ENCODE measurements at places on chromosomes 12 and 14.

GRCh38 chr12:16076970-16077522, 165.9 kb downstream of the DERA start:
- no peak for DNase-seq

- DNase-seq = no peak
Observed at GRCh38 chr12:91482231-91482630, 299.6 kb upstream of the DCN start.

GRCh38 chr14:85573406-85573805, 43.5 kb downstream of the FLRT2 start:
- DNase-seq = no peak

- DNase-seq = no peak
Observed at GRCh38 chr14:95710106-95710505, 3.8 kb downstream of the TCL1A start.

DNA sequence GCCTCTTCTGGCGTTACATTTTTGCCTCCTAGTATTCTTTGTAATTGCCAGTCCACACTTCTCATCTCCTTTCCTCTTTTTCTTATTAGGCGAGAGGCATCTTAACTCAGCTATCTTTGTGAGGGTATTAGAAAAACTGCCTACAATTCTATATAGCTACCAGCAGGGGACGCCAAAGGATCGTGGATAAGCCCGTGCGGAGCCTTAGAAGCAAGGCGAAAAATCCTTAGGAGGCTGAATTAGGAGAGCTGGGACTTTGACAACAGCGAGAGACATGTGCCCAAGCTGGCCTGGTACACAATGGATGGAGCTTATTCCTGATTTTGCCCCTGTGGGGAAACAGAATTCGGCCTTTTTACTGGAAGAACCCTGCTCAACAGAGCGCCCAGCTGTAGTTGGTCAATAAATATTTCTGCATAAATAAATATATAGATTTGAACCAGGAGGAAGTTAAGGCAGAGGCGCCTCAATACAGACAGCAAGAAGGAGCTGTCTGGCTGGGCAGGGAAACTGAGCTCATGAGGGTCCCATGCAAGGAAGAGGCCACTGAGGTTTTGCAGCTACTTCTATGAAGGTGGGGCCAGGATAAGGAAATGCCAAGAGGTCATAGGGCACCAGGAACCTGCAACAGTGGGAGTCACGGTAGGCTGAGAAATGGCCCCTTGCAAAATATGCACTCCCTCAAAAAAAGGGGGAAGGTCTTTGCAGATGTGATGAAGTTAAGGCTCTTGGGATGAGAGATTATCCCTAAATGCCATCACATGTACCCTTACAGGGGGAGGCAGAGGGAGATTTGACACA, 14.6 kb upstream of the RBM19 start:
- no peak for DNase-seq

- DNase-seq = no peak
Observed at GRCh38 chr12:16599081-16599480, 6.9 kb downstream of the LMO3 start.

DNA sequence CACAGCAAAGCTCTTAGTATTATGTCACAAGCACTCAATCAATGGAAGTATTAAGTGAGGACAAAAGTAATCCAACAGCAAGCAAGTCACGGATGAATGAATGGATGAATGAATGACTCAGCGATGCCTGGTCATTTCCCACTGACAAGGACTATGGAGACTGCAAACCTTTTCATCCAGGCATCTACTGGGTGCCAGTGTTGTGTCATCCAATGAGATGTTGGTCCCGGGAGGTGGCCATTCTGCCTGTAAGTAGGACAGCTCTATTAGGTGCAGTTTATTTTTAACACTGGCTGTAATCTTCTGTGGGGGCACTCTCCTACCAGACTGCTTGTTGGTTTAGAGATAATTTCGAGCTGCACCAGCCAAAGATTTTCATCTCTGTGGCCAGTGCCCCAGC, 39.4 kb downstream of the STAB2 start:
- peak; percentile 41 for DNase-seq

GRCh38 chr12:17971850-17972249, 118.1 kb downstream of the RERGL start:
- no peak for DNase-seq

- DNase-seq = no peak
Observed at GRCh38 chr12:526089-526488, 66.3 kb downstream of the B4GALNT3 start.

- DNase-seq = no peak
Observed at GRCh38 chr14:78479127-78479780, 309.1 kb downstream of the NRXN3 start.

DNA sequence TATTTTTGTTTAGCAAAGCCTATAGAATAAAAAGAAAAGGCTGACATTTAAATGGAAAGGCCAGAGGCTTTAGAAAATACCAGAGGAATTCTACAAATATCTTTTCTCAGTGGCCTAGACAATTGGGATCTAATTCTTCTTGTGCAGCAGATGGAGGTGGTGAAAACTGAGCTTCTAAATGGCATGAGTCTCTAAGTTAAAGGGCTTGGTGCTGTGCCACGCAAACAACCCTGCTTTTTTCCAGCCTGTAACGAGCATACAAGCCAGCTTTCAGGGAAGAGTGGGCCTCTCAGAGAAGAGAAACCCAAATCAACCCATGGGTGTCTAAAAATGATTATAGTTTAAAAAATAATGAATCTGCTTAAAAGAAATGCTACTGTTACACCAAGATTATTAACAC, 237.9 kb upstream of the NAV3 start:
- DNase-seq = no peak

DNA sequence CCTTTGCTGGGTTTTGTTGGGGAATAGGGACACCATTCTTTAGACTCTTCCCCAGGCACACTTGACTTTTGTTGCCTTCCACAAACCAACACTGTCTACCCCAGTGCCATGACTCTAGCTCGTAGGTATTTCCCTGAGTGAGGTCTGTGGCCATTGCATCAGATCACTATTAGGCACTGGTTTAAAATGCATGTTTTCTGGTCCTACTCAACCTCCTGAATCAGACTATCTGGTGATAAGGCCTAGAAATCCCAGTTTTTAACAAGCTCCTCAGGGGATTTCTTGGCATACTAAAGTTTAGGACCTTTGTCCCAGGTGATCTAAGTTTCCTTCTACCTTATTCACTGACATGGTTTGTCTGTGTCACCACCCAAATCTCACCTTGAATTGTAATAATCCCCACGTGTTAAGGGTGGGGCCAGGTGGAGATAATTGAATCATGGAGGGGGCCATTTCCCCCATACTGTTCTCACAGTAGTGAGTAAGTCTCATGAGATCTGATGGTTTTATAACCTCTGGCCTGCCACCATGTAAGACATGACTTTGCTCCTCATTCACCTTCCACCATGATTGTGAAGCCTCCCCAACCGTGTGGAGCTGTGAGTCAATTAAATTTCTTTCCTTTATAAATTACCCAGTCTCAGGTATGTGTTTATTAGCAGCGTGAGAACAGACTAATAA, 87.8 kb upstream of the PSMC1 start:
- DNase-seq = no peak

- DNase-seq = no peak
Observed at GRCh38 chr14:26281280-26281998, 316.4 kb downstream of the NOVA1 start.

GRCh38 chr12:25997201-25997963, 38.9 kb downstream of the RASSF8 start:
- no peak for DNase-seq

GRCh38 chr14:30118992-30119640, 191.5 kb upstream of the PRKD1 start:
- no peak for DNase-seq

DNA sequence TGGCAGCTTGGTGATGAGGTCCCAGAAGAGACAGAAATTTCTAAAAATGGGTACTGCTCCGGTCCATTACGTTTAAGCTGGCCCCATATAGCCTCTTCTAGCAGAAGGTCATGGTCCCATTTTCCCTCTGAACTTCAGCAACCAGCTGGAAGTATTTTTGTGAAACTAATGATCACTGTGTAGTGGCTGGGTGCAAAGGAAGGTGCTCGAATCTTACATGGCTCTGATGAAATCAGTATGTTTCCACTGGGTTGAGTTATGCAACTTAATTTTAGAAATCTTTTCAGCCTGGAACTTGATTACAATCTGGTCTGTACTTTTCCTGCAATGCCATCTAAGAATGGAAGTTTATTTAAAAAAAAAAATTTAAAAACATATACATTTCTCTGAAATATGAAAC, 228.5 kb downstream of the FOXN3 start:
- no peak for DNase-seq

DNA sequence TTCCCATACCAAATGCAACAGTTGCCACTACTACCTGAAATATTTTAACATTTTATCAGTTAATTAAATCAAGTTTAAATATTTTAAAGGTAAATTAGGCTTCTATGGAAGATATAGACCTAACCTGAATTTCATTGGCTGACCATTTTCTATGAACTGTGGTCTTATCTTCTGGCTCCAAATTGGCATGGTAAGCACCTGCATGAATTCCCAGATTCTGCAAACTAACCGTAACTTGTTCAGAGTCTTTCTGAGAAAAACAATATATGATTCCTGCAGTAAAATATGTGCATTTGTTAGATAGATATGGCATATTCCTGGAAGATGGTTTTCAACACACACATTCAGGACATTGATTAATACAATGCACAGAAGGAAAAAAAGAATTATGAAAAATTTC, 25.9 kb downstream of the RECQL start:
- DNase-seq = no peak

- no peak for DNase-seq
Observed at GRCh38 chr14:96139879-96140278, 64.8 kb upstream of the BDKRB2 start.

GRCh38 chr14:35877276-35877675, 51.1 kb downstream of the BRMS1L start:
- no peak for DNase-seq
